ENCODE measurements at places on chromosomes 11 and 22.

GRCh38 chr11:9953994-9954626, 290.2 kb downstream of the SWAP70 start:
- peak; percentile 78 for DNase-seq

DNA sequence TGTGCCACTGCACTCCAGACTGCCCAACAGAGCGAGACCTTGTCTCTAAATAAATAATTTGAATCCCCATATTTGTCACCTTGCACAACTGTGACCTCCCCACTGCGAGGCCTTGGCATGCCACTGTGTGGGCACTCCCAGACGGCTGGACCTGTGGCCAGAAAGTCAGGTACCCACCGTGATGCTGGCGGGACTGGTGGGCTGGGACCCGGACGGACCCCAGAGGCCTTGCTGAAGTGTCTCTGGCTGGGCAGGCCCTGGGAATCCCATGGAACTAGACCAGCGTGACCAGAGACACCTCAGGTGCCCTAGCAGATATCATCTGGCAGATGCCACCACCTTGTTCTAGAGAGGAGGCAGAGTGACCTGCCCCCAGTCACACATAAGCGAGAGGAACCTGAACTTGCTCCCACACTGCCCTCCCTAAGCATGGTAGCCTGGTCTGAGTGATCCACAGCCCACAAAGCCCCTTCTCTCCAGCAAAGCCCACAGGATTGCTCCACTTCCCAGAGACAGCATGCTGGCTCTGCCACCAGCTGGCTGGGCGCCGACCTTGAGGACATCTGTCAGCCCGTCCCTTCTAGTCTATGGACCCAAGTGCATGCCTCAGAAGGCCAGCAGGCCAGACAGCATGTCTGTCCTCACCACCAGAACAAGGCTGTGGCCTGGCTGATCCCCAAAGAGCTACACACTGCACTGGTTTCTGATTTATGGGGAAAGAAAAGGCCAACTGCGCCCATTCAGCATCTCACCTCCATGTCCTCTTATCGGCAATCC, 9.5 kb downstream of the MACROD1 start:
- DNase-seq, result no peak

- DNase-seq, result no peak
These were observed 66.2 kb downstream of the HIPK3 start for GRCh38 chr11:33323421-33323820.

DNA sequence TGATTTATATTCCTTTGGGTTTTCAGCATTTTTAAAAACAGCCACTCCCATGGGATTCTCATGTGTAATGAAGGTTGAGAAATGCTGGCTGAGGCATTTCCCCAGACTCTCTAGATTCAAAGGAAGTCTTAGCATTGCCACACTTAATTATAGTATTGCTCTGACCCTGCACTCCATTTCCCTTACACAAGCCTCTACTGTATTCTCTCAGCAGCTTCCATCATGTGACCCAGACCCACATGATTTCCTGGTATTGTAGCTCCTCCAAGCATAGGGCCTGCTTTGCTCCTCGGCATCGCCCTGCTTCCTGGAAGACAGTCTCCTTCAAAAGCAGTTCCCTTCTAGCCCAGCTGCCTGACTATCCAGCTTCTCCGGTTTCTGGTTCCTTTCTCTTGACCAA, 261.5 kb downstream of the LARGE1 start:
- peak; percentile 12 for DNase-seq

- no peak for DNase-seq
These were observed 100.0 kb downstream of the PAX6 start for GRCh38 chr11:31711137-31711536.

DNA sequence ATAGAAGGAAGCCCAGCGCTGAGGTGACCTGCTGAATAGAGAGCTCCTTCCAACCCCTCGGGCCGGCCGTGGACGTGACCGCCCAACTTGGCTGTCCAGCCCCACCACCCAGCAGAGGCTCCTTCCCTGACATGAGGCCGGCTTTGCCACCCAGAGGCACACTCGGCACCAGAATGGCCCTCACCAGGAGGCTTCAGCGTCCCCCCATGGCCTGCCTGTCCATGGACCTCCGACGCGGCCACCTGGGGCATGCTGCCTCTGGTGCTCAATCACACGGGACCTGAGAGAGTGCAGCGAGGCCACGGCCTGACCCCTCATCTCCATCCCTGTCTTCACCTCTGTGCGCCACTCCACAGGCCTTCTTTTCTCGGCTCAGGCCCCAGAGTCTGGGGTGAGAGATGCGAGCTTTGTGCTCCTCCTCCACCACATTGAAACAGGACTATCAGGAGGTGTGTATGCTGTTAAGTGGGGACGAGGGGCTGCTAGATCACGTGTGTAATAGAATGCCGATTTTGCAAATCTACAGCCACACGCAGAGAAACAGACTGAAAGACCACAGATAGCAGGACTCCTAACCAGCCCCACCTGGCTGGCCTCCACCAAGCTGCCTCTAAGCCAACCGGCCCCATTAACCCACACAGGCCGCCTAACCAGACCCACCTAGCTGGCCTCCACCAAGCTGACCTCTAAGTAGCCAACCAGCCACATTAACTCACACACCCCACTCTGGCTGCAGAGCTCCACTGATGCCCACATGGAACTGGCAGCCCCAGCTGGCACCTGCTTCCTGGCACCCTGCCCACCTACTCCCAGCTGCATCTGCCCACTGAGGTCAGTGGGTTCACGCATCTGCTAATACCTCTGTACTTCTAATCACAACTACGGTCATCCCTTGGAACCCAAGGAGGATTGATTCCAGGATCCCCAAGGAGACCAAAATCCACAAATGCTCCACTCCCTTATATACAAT, 20.7 kb downstream of the LINC01488 start:
- no peak for DNase-seq

- peak; percentile 31 for DNase-seq
These were observed 66.7 kb downstream of the PACS1 start for GRCh38 chr11:66136752-66137123.

DNA sequence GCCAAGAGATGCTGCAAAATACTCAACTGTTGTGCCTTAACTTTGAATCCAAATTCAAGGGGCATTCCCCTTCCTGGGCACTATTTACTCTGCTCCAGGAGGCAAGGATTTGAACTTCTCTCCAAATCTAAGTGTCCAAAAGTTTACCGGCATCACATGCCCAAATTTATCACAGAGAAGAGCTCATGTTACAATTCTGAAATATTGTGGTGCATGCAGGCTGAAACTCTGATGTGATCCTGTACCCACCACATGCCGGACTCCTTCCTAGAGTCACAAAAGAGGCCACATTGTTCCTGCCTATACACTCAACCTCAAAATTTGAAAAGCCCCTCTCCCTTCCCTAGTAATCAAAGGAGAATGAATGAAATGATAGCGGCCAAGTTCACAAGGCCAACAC, 1.3 kb downstream of the TRAF6 start:
- DNase-seq, result no peak

DNA sequence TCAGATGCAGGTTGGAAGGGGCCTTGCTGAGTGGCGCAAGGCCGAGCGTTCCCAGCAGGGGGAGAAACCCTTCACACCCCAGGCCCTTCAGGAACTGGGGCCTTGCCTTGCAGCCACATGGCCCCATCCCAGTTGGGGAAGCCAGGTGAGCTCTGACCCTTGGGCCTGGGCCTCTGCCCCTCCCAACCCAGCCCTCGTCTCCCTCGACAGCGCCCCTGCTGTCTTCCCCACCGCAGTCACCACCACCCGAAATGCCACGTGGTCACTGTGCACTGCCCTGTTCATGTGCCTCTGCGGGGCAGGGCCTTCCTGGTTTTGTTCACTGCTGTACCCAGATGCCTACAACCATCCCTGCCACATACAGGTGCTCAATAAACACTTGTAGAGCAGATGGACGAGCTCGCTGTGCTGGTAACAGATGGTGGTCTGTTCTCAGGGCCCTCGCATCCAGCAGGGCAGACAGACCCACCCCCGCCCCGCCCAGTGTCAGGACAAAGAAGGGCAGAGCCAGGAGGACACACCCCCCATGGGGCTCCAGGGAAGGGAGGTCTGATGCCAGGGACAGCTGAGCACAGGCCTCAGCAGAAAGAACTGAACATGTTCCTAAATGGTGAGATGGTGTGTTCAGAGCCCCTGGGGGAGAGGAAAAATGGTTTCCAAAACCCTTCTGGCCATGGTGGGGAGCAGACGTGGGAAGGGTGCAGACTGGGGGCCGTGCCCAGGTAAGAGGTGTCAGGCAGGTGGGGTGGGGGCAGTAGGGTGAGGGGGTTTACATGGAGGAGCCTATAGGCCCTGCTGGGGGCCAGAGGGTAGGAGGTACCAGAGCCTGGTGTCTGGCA, 3.7 kb downstream of the POLR2L start:
- no peak for DNase-seq

GRCh38 chr22:40396882-40397281, 26.5 kb downstream of the SGSM3 start:
- DNase-seq, result peak; percentile 50

DNA sequence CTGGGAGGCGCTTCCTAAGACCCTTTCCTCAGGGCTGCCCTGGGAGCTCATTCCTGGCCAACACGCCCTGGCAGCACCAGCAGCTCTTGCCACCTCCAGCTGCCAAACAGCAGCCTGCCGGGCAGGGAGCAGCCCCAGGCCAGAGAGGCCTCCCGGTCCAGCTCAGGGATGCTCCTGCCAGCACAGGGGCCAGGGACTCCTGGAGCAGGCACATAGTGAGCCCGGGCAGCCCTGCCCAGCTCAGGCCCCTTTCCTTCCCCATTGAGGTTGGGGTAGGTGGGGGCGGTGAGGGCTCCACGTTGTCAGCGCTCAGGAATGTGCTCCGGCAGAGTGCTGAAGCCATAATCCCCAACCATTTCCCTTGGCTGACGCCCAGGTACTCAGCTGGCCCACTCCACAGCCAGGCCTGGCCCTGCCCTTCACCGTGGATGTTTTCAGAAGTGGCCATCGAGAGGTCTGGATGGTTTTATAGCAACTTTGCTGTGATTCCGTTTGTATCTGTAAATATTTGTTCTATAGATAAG, 7.6 kb downstream of the SLC39A13 start:
- peak; percentile 89 for DNase-seq

GRCh38 chr11:22976146-22976545, 115.9 kb upstream of the CCDC179 start:
- DNase-seq, result peak; percentile 75

DNA sequence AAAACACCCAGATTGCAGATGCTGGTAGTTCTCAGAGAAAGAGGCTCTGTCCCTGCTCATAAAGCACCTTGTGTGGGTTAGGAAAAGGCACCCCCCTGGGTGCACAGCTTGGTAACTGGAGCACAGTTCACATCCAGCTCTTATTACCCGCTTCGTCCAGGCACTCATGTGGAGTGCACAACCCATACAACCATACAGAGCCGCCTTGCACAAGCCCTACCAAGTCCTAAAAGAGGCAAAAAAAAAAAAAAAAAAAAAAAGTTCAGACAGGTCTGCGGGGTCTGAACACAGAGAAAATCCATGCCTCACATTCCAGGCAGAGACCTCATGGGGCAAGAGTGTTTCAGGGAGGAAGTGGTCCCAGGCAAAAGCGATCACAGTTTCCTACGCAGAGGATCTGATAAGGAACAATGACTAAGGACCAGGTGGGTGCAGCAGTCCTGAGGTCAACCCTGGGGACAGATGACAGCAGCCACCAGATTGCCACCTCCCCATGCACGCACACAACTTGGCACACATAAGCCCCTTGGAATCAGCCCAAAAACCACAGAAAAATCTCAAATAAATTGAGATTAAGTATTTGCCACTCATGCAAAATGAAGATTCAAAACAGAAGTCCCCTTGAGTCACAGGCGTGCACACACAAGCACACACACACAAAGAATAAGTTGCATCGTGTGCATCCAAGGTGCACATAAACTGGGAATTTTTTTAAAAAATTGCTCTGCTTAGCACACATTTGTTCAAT, 12.3 kb downstream of the MB start:
- no peak for DNase-seq

- no peak for DNase-seq
These were observed 657 bp downstream of the CWC15 start for GRCh38 chr11:94972700-94973098.

- no peak for DNase-seq
These were observed 11.8 kb upstream of the PLAAT2 start for GRCh38 chr11:63574856-63575602.

- DNase-seq, result no peak
These were observed 64.2 kb downstream of the LIF start for GRCh38 chr22:30182350-30182745.

DNA sequence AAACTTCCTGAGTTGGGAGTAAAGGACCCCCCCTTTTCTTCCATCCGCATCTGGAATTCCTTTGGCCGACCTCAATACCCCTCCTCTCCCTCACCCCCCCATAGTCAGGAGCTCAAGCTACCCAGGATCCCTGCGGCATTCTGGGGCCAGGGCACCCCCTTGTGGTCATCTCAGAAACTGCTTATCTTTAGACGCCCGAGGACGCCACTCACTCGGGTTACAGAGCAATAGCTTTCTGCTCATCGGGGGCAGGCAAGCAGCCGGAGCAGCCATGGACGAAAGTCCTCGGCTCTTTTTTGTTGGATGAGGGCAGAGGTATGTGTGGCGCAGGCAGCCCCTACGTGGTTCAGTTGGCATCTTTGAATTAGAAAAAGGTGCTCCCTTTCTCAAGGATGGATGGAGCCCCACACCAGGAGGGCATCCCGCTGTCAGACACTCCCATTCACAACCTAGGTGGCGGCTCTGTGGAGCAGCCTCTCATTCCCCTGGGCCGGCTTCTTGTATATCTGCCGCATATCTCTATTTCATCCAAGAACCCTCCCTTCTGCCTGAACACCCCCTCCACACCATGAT, 2.3 kb downstream of the C1QTNF5 start:
- DNase-seq, result no peak

DNA sequence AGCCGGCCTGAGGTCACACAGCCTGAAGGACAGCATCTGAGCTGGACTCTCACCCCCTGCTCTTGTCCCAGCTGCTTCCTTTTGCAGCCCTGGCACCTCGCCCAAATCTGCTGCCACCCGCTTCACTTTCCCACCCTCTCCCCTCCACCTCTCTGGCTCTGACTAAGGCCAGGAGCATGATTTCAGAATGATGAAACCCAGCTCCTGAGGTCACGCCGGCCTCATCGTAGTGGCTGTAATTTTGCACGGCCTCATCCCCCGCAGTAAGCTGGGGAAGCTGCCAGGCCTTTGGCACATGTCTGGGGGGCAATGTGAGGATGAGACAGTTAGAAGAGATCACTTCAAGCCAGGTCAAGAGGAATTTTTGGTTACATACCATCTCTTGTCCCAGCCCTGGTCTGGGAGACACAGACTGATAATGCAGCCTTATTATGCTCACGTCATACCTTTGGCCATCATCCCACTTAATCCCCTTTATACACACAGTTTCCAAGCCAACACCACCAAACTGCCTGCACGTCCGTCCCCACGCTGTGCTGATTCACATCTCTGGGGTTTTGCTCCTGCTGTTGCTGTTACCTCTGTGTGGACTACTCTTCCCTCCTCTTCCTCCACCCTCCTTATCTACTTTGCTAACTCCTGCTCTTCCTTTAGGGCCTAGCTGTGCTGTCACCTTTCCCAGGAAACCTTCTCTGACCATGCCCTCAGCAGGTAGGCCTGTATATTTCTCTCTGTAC, 58.1 kb downstream of the CHRDL2 start:
- DNase-seq, result peak; percentile 99

DNA sequence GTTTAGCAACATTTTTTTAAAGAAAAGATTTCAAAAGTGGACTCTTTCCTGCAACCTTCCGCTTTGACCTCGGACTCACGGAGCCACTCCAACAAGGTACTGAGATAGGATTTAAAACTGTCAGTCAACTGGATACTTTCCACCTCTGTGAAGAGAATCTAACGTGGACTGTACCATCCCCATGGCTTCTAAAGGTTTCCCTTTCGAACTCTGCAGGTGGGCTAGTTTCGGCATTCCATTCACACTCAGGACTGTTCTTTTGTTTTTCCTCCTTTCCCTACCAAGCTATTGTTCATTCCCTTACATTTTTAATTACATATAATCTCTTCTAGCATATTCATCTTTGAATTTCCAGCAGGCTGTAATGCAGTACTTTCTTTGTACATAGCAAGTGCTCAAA, 88.5 kb upstream of the AKIP1 start:
- DNase-seq, result no peak
